Activated T-helper 17 cell treated with anti-CD3 and anti-CD28 coated beads, Interleukin-2, amount 50 U/mL, for 72 hours (primary cell): ENCODE measurements at places on chromosomes 13 and 19. TPM values are rescaled to one million over a fixed set of nuclear protein-coding genes. Genes with fewer than 3 reads are reported as not detected.

IGFL3 gene
- not detected for total RNA-seq

CRB3 gene
- total RNA-seq = not detected

GRIN3B gene
- total RNA-seq = 0.21 TPM

ADM5 gene
- 8.6 TPM for total RNA-seq

PSG11 gene
- total RNA-seq = 0.32 TPM

AKAP8L gene
- total RNA-seq = 68.4 TPM

BRME1 gene
- total RNA-seq = 4.8 TPM

ZNF497 gene
- total RNA-seq = 1.7 TPM

SIGLEC11 gene
- not detected for total RNA-seq

MCEMP1 gene
- not detected for total RNA-seq

CRX gene
- not detected for total RNA-seq

ZNF556 gene
- 0.95 TPM for total RNA-seq

FREM2 gene
- not detected for total RNA-seq

- no peak for ATAC-seq
These were observed 96.6 kb downstream of the UBL3 start for GRCh38 chr13:29753618-29754472.

DNA sequence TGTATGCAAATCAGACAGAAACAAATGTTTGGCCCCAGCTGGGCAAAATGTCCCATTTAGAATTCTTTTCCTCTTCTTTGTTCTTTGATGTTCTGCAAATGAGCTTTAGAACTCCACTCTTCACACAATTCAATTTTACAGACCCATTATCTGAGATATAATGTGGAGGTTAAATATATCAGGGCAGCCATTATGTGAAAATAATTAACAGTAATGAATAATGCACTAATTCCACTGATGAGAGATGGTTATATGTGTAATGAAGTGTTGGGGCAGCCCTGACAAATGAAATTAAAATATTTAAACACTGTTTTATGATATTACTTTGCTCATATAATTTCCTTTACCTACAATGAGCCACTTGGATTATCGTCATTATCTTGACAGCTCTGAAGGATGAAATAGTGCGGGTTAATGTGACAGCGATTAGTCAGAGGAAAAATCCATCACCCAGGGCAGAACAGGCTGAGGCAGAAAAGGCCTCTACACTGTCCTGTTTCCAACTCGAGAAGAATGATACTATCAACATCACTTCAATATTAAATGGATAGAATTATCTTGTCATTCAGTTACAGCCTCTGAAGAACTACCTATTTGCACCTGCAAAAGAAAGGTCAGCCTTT, 321.1 kb downstream of the RBM26 start:
- ATAC-seq = no peak

- no peak for ATAC-seq
These were observed 166.1 kb downstream of the SLC7A1 start for GRCh38 chr13:29429286-29429900.

DNA sequence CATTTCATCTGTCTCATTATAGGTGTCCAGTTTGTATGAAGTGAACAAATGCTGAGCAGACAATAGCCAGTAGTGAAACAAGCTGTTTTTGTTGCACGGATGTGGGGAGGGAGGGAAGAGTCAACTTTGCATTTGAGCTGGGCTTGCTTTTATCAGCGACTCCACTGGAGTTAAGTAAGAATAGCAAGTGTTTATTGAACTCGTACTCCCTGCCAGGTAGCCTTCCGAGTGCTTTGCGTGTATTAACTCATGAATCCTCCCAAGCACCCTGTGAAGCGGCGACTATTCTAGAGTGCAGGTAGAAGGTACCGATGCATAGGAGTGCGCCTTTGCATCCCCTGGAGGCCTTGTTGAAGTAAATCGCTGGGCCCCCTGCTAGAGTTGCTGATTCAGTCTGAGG, 4.7 kb upstream of the ZNF444 start:
- no peak for ATAC-seq

DNA sequence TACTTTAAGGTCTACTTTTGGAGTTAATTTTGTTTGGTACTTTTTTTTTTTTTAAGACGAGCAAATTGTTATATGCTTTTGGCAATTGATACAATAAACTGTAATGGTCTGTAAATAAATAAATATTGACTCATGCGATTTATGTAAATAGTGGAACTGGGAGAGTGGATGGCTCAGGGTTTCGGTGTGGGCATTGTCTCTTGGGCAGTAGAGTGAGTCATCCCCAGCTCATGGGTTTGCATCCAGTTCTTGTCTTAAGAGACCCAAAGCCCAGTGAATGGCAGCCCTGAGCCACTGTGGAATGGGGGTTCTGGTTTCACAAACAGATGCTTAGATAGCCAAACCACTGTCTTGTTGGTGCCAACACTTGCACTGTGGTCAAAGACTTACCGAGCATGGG, 33.0 kb downstream of the FGF9 start:
- no peak for ATAC-seq

GRCh38 chr19:45275370-45275971, 24.4 kb downstream of the MARK4 start:
- ATAC-seq = no peak

GRCh38 chr19:38786572-38787265, 2.3 kb upstream of the LGALS7B start:
- ATAC-seq = no peak

- no peak for ATAC-seq
These were observed 94.1 kb upstream of the FRY start for GRCh38 chr13:31937436-31937835.

- ATAC-seq = no peak
These were observed 227.0 kb downstream of the SPRY2 start for GRCh38 chr13:80113714-80114454.

DNA sequence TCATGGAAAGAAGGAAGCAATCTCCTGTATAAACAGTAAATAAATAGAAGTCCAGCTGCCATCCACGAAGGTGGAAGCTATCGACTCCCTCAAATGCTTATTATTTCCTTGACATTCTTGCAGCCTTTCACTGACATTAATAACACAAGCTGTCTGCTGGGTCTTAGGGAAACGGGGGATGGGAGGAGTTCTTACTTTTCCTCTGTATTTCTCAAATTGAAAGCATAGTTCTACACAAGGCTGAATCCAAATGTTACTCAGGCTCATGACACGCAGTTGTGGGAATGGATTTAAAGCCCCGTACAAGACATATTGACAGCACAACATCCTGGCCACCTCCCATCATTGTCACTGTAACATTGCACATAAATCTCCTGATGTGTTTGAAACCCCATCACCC, 4.0 kb downstream of the SERPINE3 start:
- no peak for ATAC-seq

GRCh38 chr19:33412601-33413425, 39.3 kb downstream of the CEBPG start:
- no peak for ATAC-seq

GRCh38 chr19:12721656-12722565, 1.8 kb downstream of the TNPO2 start:
- peak; percentile 61 for ATAC-seq

DNA sequence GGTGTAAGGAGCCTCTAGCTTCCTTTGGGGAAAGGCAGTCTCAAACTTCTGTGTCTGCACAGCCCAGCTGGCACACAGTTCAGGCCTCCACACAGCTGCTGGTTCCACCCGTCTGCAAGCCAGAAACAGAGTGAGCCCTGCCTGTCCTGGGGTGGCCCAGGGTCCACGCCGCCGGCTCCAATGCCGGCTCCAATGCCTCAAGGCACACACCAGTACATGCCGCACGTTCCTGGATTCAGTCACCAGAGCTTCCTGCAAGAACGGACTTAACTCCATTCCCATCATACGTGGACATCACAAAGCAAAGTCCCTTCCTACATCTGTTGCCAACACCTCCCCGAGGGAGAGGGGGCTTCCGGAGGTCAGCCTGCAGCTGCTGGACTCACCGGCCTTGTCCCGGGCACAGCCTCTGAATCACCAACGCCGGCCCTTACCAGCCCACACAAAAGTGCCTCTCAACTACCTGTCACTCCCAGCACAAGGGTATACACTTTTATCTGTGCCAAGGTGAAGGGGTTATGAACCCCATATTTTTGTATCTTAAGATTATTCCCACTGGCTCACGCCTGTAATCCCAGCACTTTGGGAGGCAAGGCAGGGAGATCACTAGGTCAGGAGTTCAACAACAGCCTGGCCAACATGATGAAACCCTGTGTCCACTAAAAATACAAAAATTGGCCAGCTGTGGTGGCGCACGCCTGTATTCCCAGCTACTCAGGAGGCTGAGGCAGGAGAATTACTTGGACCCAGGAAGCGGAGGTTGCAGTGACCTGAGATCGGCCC, 8.5 kb downstream of the SH3GL1 start:
- no peak for ATAC-seq

- ATAC-seq = no peak
These were observed 137.8 kb upstream of the TSC22D1 start for GRCh38 chr13:44713788-44714469.

DNA sequence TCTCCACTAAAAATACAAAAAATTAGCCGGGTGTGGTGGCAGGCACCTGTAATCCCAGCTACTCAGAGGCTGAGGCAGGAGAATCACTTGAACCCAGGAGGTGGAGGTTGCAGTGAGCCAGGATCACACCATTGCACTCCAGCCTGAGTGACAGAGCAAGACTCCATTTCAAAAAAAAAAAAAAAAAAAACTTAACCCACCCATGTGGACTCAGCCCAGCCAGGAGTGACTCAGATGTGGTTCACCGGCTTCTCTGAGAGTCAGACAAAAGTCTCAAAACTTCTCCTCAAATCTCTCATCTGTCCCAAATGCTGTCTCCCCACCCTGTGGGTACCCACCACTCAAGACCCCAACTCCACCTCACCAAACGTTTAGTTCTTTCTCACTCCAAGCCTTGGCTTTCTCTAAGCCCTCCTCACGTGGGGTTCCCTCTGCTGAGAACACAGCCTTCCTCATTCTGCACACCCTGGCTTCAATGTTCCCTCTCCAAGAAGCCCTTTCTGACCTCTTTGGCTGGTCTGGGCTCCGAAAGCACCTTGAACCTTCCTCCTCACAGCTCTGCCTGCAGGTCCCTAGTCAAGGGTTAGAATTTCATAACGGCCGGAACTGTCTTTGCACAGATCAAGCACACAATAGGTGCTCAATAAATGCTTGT, 11.1 kb upstream of the RAB3A start:
- ATAC-seq = peak; percentile 66
